Hair follicle dermal papilla cell (primary cell): ENCODE measurements at places on chromosomes 13 and 19. TPM values are rescaled to one million over a fixed set of nuclear protein-coding genes. Genes with fewer than 3 reads are reported as not detected.

The NCR1 gene
- not detected in 2 replicates for total RNA-seq

The SSC5D gene
- total RNA-seq, result 48.0 and 60.0 TPM in 2 replicates

The ZNF66 gene
- 0.97 and 3.1 TPM in 2 replicates for total RNA-seq

The NLRP11 gene
- total RNA-seq, result under 0.01 TPM in 1 of 2 replicates, not detected in the other

The C5AR1 gene
- total RNA-seq, result 0.49 TPM in 1 of 2 replicates, not detected in the other

The ZNF681 gene
- total RNA-seq, result 0.61 and 0.65 TPM in 2 replicates

The OR7E24 gene
- total RNA-seq, result not detected in 2 replicates

The BSPH1 gene
- total RNA-seq, result not detected in 2 replicates

The ZNF790 gene
- 5.8 and 7.8 TPM in 2 replicates for total RNA-seq

The CEACAM4 gene
- not detected in 2 replicates for total RNA-seq

The HOMER3 gene
- total RNA-seq, result 107 and 136 TPM in 2 replicates

The KLK12 gene
- total RNA-seq, result not detected in 2 replicates

The LPAR2 gene
- 3.5 and 3.7 TPM in 2 replicates for total RNA-seq

The RDH8 gene
- not detected in 2 replicates for total RNA-seq

The HCN2 gene
- 2.4 and 2.9 TPM in 2 replicates for total RNA-seq

The PINLYP gene
- 3.0 and 3.6 TPM in 2 replicates for total RNA-seq

The TYROBP gene
- total RNA-seq, result 0.73 TPM in 1 of 2 replicates, not detected in the other

The MYPOP gene
- 1.6 and 2.4 TPM in 2 replicates for total RNA-seq

The SIGLEC7 gene
- not detected in 2 replicates for total RNA-seq

The KCNC3 gene
- total RNA-seq, result under 0.01 TPM in 1 of 2 replicates, not detected in the other

The ZNF440 gene
- 8.5 and 10.4 TPM in 2 replicates for total RNA-seq

The SIGLEC14 gene
- not detected in 2 replicates for total RNA-seq

The ZNF471 gene
- 3.6 and 5.2 TPM in 2 replicates for total RNA-seq

The PSG7 gene
- total RNA-seq, result 0.16 TPM in 1 of 2 replicates, not detected in the other

The EXOC3L2 gene
- total RNA-seq, result not detected in 2 replicates

The PRR22 gene
- 0.49 and 1.1 TPM in 2 replicates for total RNA-seq

The IZUMO2 gene
- not detected in 2 replicates for total RNA-seq

The KATNAL1 gene
- 34.2 and 35.9 TPM in 2 replicates for total RNA-seq

The MIA gene
- total RNA-seq, result not detected in 2 replicates

The SLC44A2 gene
- total RNA-seq, result 43.8 and 46.9 TPM in 2 replicates

The RASAL3 gene
- total RNA-seq, result 0.16 TPM in 1 of 2 replicates, not detected in the other

The PDX1 gene
- not detected in 2 replicates for total RNA-seq

The ICAM4 gene
- 0.24 and 0.32 TPM in 2 replicates for total RNA-seq

The KANK3 gene
- 0.16 and 0.61 TPM in 2 replicates for total RNA-seq

The DHX34 gene
- total RNA-seq, result 12.8 and 16.7 TPM in 2 replicates

The DNAJC3 gene
- 81.8 and 88.4 TPM in 2 replicates for total RNA-seq

The ZFP36 gene
- total RNA-seq, result 18.9 and 19.0 TPM in 2 replicates

The NLRP7 gene
- total RNA-seq, result not detected in 2 replicates

The FGF21 gene
- not detected in 2 replicates for total RNA-seq

The CNN1 gene
- total RNA-seq, result 8.4 and 13.2 TPM in 2 replicates

The TMC4 gene
- 0.36 and 1.5 TPM in 2 replicates for total RNA-seq

The STOML3 gene
- total RNA-seq, result not detected in 2 replicates

The ZNF253 gene
- 4.4 and 5.5 TPM in 2 replicates for total RNA-seq

The ZNF274 gene
- 22.0 and 28.7 TPM in 2 replicates for total RNA-seq

The ZNF574 gene
- total RNA-seq, result 28.2 and 28.4 TPM in 2 replicates

The CBARP gene
- total RNA-seq, result 3.2 and 4.2 TPM in 2 replicates
